Stimulated activated CD8-positive, alpha-beta memory T cell treated with anti-CD3 and anti-CD28 coated beads, Interleukin-12 subunit alpha, Interleukin-12 subunit beta, amount 100 ng/mL, for 1 hour (primary cell): ENCODE measurements at places on chromosomes 1 and 21.

DNA sequence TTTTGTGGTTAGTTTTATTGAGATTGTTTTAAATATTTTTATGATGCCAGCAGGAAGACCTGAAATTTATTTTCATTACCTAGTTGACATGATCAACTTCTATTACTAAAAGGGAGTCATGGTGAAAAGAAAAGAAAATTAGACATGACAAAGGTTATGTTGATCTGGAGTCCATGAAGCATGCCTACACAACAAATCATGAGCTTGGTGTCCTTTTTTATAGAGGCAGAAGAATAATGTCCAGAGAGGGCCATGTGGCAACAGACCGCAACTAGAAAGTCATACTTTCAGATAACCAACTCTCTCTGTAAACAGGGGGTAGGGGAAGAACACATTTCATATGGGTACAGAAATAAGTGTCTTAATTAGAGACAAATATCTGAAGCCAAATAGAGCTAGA lies 175.5 kb upstream of the HOOK1 start:
- DNase-seq, result no peak

DNA sequence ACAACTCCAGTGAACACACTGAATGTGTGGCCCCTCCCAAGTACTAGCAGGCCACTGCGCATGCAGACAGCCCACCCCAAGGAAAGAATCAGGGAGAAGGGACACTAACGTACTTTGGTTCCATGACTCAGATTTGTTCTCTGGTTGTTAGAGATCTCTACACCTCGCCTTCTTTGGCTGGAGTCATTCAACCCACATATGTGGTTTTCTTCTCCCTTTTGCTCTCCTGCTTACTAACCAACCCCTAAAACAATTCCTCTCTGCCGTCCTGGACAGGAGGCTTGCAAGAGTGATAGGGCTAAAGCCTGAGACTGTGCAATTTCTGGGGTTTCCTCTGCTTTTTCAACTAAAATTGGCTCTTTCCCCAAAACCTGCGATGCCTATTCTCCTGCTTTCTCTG lies 5.7 kb upstream of the CD48 start:
- no peak for DNase-seq

- DNase-seq, result no peak
Observed at GRCh38 chr1:110555807-110556470, 37.0 kb upstream of the KCNA10 start.

DNA sequence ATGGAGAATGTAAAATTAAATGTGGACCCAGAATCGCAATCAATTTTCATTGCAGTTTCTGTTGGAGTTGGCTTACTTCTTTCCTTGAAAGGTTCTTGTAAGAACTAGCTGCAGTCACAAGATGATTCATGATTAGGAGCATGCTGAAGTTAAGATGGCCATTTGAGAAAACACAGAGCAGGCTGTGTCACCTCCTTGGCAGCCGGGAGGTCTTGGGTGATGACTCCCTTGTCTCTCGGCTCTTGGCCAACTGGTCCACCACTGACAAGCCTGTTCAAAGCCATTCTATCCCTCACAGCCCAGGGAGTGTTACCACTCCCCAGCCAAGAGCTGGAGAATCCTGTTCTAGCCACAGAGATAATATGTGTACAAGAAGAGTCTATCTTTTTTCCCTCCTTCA lies 40.6 kb downstream of the OPTC start:
- DNase-seq, result no peak

DNA sequence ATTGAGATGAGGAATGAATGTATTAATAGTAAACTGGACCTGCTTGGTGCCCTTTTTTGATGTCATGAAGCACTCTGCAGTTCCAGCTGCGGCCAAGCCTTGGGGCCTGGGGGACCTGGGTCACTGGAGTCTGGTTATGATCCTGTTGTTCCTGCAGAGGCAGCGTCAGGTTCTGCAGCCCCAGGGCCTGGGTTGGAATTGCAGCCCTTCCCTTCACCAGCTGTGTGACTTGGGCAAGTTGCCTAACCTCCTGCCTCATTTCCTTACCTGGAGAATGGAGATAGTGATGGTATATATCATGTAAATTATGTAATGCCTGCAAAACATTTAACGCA lies 9.1 kb upstream of the ATP5PO start:
- no peak for DNase-seq

- no peak for DNase-seq
Observed at GRCh38 chr21:33682992-33683627, 40.8 kb downstream of the ITSN1 start.

DNA sequence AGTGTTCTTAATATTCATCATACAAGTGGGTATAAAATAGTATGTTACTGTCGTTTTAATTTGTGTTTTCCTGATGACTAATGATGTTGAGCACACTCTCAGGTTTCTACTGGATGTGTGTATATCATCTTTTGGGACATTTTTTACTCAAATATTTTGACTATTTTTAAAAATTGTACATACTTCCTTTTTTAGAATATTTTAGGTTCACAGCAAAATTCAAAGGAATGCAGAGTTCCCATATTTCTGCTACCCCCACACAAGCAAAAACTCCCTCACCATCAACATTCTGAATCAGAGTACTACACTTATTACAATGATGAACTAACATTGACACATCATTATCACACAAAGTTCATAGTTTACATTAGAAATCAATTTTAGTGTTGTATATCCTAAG lies 114.5 kb downstream of the DPYD start:
- no peak for DNase-seq

DNA sequence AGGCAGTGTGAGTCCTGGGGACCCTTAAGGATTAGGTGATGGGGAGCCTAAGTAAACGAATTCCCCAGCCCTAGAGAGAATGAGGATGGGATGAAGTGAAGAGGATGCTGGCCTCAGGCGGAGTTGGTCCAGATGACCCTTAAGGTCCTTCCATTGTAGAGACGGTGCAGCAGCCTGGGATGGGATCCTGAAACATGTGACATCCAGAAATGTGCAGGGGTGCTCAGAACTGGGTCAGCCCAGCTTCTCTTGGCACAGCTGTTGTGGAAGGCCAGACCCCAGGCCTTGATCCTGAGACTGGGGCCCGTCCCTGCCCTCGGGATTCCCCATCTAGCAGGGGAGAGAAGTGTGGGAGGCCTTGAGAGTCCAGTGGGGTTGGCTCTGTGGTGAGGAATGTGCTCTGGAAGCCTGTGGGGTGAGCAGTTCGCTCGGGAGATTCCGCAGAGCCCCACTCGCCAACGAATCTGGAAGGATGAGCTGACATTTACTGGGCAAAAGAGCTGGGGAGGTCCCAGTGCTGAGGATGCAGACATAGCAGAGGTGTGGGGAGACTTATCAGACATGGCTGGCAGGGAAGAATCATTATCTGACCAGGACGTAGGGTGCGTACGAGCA lies 28.1 kb downstream of the A3GALT2 start:
- no peak for DNase-seq

- no peak for DNase-seq
Observed at GRCh38 chr1:4175566-4176405, 275.7 kb upstream of the C1orf174 start.

GRCh38 chr1:172108161-172108893 lies 267.0 kb downstream of the DNM3 start:
- DNase-seq, result no peak

- DNase-seq, result no peak
Observed at GRCh38 chr1:28803051-28803450, 8.9 kb upstream of the OPRD1 start.

- DNase-seq, result no peak
Observed at GRCh38 chr1:169624122-169624521, 5.8 kb downstream of the SELP start.

GRCh38 chr1:41758904-41759548 lies 159.7 kb downstream of the HIVEP3 start:
- no peak for DNase-seq

DNA sequence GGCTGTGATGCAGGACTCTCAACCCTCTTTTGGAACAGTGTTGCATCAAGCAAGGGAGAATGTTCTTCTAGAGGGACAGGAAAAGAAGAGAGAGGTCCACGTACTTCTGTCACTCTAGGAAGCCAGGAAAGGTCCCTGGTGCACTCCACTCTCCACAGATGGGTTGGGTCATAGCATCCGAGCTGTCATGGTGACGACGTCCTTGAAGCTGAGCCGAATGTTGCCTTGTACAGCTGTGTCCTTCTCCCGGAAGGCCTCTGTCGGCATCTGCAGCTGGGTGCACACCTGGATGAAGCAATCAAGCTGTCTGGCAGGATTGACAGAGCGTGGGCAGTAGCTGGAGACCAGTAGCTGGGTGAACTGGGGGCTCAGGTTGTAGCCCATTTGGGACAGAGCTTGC lies 12.5 kb downstream of the MDM4 start:
- DNase-seq, result no peak

DNA sequence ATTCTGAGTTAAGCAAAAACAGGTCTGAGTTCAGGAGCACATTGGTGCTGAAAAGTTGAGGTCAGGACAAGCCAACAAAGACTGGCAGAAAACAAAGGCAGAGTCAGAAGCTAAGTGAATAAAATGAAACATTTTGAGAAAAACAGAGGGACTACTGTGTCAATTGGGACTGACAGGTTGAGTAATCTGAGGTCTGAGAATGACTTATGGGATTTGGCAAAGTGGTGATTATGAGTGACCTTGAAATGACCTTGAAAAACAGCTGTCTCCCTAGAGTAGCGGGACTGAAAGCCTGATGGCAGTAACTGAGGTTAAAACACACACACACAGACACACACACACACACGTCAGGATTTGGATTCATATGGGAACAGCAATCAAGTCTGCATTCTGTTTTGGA lies 8.8 kb upstream of the COG2 start:
- no peak for DNase-seq

GRCh38 chr1:206921772-206922265 lies at the start of gene FCMR:
FCMR (minus strand) TSS chr1:206921941; CDS start chr1:206921854, 87 bp downstream.
- peak; percentile 39 for DNase-seq

DNA sequence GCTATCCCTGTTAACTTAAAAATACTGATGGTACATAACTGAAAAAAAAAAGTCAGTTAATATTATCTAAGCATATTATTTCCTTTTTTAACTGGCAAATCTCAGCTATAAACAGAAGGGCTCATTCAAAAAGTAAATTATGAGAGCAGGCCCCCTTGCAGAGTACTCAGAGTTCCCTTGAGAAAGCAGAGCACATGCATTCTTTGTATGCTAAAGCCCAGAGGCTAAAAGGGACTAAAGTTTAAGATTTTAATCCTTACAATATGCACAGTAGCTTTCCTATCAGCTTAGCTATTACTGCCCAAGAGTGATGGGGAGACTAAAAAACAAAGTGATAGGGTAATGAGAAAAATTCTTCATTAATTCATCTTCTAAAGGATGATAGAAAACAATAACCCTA lies 18.5 kb downstream of the SLC16A1 start:
- DNase-seq, result no peak

- no peak for DNase-seq
Observed at GRCh38 chr1:41662765-41663437, 178.4 kb upstream of the EDN2 start.

GRCh38 chr21:19844334-19844733 lies 1153.9 kb upstream of the NCAM2 start:
- DNase-seq, result no peak

- no peak for DNase-seq
Observed at GRCh38 chr1:245404952-245405351, 250.2 kb downstream of the KIF26B start.

DNA sequence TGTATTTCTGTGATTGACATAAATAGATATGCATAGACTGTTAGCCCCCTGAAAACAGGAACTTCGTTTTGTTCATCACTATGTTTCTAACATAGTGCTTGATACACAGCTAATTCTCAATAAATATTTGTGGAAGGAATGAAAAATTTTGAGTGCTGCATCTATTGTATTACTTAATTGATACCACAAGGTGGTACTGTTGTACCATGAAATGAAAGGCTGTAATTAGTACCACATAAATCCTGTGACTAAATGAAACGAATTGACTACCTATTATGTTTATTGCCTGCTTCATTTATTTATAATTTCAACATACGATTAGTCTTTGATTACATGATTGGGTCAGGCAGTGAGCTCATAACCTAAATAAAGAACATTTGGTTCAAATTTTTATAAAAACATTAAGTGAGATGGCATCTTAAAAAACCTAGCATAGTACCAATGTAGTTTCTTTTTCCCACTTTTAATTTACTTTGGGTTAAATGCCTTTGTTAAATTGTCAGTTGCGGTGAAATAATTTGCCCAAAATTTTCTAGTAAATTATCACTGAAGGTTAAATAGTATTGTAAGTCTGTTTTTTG lies 15.0 kb upstream of the TGFB2 start:
- no peak for DNase-seq

DNA sequence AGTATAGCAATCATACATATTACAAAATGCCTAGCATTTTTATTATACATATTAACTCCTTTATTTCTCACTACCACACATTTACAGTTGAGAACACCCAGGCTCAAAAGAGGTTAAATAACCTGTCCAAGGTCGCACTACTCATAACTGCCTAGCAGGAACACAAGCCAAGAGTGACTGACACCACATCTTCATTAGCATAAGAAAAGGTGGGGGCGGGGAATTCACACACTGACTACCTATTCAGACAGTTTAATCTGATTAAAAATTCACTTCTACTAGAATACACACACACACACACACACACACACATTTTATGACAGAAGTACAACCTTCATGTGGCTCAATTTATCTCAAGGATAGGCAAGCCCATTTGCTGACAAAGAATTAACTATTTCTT lies 77.8 kb upstream of the CACHD1 start:
- no peak for DNase-seq

GRCh38 chr1:91895832-91896556 lies 10.0 kb upstream of the TGFBR3 start:
- no peak for DNase-seq

GRCh38 chr1:95852483-95853070 lies 618.6 kb downstream of the RWDD3 start:
- DNase-seq, result no peak

DNA sequence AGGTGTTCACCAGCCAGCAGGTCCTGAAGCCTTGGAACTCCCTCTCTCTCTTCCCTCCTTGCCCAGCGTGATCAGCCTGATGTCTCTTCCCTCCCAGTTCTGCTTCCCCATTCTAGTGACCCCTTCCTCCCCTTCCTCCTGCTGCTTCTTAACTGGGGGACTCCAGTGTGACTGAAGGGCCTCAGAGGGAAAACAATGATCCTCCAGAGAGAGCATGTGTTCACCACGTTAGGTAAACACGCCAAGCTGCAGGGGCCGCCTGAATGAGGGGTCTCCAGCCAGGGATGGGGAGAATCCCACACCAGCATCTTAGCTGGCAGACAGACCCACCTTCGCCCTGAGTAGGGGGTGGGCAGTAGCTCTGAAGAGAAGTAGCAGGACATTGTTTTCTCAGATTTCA lies 124.8 kb downstream of the TMEM53 start:
- no peak for DNase-seq

DNA sequence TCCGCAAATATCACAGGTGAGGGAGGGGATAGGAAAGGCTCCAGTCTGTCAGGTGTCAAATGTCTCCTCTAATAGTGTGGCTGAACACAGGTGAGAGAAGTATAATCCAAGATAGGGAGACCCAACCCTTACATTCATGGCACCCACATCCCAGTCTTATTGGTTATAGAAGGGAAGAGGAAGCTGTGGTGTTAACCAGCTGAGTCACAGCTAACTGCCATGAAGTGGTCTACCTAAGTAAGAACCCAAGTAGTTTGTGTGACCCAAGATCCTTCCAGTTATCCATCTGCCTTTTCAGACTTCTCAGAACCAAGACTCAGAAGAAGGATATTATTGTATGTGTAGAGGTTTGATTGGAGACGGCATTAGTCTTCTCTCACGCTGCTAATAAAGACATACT lies 37.1 kb downstream of the DDAH1 start:
- DNase-seq, result no peak
